ENCODE measurements at places on chromosomes 2 and 18.
A peak's percentile ranks its signal among the peaks of the same experiment; 100 is the strongest.

DNA sequence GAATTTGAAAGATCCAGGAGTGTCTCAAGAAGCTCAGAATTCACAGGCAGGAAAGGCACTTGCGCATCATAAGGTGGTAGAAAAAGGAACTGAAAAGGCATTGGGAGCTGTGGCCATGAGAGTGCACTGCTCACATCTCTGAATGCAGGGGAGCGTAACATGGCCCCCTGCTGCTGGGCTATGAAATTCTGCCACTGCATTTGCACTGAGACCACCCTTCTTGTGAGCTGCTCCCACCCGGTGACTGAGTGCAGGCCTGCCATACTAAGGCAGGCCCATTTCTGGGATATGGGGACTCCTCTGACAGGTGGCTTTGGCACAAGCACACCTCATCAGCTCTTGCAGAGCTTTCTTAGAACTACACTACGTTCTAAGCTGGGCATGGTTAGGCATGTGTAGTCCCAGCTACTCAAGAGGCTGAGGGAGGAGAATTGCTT is 25.3 kb upstream of the STARD7 start:
- no peak for DNase-seq

DNA sequence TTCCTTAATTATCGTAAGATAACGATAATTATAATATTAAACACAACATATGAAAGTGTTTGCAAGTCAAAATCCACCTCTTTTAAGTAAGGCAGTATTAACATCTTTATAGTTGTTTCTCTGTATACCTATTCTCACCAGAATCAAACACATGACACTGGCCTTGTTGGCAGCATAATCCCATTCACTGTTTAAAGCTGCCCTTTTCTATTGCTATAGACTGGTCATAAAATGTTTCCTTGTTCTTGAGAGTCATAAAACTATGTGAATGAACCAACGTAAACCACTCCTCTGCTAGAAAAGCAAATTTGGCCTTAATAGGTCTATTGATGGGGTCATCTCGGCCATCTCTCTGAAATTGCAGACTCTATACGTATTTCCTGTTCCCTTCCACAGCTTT is 293.1 kb downstream of the SLC8A1 start:
- no peak for DNase-seq

DNA sequence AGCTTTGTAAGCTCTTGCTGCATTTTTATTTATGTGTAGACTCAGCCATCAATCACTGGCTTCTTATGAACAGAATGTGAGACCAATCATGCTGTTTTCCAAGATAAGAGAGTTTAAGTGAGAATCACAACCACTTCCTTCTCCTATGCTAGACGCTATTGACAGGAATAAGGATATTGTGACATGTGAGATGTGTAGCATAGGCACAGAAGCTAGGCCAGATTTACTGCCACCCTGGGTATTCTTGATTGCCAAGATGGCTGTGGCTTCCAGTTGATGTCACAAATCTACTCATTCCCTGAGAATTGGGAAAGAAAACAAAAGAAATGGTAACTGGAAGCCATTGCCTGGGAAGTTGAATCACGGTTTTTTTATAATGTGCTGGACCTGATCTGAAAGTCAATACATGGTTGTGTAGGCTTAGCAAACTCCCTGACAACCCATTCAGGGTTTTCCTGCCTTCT is 49.9 kb downstream of the RAB27B start:
- DNase-seq, result no peak

- no peak for DNase-seq
Measured at GRCh38 chr18:57352761-57353136, 392 bp downstream of the ST8SIA3 start.

DNA sequence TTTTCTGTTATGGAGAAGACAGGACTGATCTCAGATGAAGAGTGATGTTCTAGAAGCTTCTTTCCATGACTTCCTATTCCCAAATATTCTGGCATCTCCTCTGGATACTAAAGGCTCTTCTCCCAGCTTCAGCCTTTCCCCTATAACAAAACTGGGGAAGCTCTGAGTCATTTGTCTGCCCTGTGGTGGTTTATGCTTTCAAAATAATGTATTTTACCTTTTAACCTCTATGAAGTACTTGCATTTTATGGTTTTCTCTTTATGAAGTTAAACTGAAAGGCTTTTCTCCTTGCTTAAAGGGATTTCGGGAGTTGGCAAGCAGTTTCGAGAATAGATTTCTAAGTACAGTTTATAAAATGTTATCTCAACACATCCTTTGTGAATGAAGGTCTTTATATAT is 104.4 kb downstream of the TANC1 start:
- no peak for DNase-seq

DNA sequence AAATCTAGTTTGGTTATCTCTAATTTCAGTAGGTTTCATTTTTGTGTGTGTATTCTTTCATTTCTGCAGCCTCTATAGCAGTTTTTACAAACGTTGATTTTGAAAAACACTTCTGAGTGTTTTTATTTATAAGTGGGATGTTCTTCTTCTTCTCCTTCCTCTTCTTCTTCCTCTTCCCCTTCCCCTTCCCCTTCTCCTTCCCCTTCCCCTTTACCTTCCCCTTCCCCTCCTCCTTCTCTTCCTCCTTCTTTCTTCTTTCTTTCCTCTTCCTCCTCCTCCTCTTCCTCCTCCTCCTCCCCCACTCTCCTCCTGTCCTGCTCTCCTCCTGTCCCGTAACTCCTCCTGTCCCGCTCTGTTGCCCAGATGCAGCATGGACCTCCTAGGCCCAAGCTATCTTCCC is 4.2 kb downstream of the UGGT1 start:
- no peak for DNase-seq

DNA sequence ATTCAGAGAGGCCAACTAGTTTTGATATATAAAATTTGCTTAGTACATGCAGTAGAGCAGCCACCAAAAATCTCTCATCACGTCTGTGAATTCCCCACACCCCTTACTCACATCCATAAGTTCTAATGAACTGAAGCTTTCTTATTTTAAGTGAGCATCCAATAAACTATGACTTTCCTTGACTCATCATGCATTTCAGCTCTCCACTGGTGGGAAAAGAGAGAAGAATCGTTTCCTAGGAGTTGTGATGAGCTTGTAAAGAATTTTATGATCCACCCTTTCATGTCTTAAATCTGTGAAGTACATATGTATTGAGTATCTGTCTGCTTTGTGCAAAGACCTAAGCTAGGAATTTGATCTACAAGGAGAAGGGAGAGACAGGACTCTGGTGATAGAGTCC is 428.6 kb downstream of the SETBP1 start:
- no peak for DNase-seq

DNA sequence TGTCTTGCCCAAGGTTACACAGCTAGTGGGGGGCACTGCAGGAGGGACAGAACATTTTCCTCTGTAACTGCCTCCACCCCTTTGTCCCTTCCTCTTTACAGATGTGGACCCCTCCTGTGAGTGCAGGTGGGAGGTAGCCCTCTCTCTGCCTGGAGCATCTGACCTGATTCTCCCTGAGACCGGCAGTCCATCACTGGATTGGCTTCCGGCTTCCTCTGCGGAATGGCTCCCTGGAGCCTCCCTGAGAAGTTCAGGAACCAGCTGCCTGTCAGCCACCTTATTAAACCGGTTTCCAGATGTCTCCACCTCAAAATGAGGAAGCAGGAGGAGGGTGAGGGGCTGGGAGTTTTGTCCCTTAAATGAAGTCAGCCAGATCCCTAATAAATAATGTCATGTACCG is 67.3 kb upstream of the TNP1 start:
- DNase-seq, result no peak

GRCh38 chr2:223932816-223933800 is 12.0 kb downstream of the WDFY1 start:
- no peak for DNase-seq

- DNase-seq, result peak; percentile 38
Measured at GRCh38 chr2:88590998-88591613, 36.2 kb downstream of the EIF2AK3 start.

DNA sequence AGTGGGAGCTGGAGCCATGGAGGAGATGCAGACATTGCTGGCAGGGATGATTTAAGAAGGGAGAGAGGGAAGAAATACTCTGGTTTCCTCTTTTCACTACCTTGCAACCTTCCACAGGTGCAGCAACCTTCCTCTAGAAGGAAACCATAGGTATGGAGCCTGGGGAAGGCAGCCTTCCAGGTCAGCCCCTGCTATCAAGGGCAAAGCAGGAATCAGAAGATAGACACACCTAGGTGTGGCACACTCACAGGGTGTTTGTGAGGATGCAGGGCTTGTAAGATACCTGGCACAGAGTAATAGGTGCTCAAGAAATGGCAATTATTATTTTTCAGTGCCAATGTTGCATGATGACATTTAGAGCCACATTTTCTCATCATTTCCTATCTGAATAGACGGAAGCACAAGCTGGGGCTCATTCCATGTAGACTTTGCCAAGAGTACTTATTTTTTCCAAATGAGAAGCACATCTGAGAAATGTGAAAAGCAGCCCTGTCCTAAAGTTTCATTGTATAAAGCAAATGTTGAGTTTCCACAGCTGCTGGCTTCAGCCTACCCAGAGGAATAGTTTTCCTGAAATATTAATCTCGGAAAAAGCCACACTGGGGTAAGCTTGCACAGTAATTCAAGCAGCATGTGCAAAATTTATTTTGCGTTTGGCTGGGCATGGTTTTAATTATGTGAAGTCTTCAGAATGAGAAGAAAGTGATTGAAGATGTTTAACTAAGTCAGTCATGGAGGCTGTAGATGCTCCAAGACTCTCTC is 20.6 kb downstream of the EVA1A start:
- no peak for DNase-seq

DNA sequence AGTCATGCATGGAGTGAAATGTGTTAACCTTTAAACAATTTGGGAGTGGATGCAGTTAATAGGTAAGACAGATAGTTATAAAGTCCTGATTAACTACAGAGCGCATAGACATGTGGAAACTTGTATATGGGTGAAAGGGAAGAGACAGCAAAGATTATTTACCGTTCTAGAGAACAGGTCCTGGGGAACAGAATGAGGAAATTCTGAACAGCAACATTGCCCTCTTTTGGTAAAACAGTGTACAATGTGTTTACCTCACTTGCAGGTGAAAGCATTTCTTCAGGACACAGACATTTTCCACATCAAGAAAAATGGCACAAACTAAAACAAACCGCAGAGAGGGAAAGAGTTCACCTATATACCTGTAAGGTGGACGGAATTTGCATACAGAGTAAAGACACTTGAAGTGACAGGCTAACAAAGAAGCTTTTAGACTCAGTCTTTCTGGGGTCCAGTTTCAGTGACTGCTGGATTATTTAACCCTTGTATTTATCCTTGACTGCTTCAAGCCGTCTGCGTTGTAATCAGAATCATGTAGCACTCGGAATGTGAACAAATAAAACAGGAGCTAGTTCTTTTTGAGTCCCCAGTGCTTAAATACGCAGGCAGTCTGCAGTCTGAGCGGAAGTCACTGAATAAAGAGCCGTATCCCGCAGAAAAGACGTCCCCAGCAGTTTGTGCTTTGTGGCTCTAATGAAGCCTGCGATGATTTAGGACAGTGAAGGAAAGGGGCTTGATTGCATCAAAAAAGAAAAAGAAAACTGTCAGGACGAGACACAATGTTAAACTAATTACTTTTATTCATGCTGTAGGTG is 364.8 kb upstream of the GALNT5 start:
- DNase-seq, result no peak

GRCh38 chr18:79598633-79599175 is 80.9 kb upstream of the CTDP1 start:
- DNase-seq, result no peak

DNA sequence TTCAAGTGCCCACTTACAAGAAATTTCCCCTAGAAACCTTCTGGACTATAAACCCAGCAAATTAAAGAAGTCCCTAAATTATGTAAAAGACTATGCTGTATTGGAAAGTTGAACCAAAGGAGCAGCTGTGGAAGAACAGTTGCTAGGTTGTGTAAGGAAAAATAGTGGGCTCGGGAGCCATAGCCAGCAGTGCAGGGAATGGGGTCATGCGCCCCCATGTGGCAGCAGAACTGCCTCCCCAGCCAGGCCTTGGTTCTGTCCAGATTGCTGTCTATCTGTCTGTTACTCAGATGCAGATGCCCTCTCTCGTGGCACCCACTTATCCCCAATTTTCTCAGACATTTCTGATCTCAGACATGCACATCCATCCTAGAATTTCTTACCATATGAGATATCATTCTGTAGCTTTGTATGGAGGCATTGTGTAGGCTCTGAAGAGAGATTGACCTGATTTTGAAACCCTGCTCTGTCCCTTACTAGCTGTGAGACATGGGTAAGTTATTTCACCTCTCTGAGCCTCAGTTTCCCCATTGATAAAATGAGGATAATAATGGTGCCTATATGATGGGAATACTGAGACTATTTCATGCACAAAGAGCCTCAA is 258.3 kb downstream of the SS18 start:
- no peak for DNase-seq

- DNase-seq, result peak; percentile 3
Measured at GRCh38 chr18:21191596-21192307, 50.3 kb upstream of the GREB1L start.

DNA sequence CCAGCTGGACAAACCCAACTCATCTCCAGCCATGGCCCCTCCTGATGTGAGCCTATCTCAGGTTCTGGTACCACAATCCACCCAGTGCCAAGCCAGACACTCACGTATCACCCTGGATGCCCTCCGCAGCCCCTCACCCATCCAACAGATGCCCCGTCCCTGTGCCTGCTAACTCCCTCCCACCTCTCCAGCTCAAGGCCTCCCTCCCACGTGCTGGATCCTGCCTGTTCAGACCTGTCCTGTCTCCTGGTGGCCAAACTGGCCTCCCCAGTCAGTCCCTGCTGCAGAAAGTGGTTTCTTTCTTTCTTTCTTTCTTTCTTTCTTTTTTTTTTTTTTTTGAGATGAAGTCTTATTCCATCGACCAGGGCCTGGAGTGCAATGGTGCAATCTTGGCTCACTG is 86.2 kb downstream of the RRM2 start:
- DNase-seq, result no peak

- DNase-seq, result no peak
Measured at GRCh38 chr18:50299626-50300388, 12.3 kb upstream of the CXXC1 start.

- no peak for DNase-seq
Measured at GRCh38 chr2:81206216-81206615, 901.7 kb upstream of the LRRTM1 start.

- DNase-seq, result no peak
Measured at GRCh38 chr2:174117951-174118930, 130.1 kb downstream of the OLA1 start.

DNA sequence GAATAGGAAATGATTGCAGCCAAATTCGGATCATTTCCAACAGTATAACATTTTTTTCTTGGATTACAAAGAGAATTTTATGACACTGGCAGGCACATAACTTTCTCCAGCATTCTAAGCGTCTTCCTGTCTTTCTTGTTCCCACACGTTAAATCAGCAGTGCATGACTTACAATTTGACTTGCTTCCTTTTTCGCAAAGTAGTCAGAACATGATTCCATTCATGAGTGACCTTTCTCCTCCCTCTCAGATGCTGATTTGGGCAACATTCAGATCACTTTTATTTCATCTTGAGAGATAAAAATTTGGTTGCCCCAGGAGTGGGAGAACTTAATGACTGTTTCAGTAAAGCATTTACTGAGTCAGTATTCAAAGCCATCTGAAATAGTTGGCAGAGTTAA is 858.7 kb upstream of the ACVR2A start:
- DNase-seq, result no peak

DNA sequence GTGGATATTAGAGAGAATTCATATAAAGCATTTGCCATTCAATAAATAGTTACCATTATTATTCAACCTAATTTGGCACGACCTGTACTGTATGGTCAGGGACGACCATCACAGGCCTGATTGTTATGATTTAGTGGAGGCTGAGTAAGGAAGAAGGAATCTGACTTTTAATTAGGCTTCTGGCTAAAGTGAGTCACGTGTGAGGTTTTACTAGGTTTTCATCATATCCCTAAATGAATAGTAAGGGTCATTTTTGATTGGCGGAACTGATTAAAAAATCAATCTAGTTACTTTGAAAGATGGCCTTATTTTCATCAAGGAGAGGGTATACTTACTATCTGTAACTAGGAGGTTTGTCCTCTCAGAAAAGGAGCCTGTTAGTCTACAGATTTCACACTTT is 143.4 kb downstream of the ADCYAP1 start:
- no peak for DNase-seq
